T-helper 2 cell treated with Interferon-gamma antibody and Interleukin-4, amounts not matched to agents 5 μg/mL and 100 μg/mL, for 36 hours (primary cell): ENCODE measurements at places on chromosomes 1 and 21.

DNA sequence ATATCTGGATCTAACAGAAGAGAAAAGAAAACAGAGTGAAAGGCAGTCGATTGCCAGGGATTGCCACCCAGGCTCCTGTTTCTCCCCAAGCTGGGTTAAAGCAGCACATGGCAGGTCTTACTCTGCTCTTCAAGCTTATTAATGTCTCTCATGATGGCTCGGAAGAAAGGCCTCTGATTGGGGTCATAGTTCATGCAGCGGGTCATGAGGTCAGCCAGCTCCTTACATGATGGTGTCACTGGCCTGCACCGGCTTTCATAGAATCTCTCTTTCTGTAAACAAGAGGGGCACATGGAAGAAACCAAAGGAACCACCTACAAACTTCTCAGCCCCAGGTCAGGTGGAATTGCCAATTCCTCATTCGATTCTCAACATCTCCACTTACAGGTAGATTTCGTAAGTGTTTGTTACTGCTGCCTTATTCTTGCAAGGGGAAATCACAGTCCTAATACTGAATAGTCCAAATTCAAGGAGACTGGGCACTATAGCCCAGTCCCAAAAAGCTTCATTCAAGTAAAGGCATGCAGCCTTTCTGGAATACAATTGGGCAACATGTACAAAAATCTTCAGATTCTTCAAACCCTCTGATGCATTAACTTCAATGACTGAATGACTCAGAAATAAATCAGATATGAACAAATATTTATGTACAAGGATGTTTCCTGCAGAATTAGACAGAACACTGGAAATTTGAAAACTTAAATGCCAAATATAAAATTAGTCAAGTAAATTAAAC, 96.6 kb downstream of the RAVER2 start:
- no peak for DNase-seq

DNA sequence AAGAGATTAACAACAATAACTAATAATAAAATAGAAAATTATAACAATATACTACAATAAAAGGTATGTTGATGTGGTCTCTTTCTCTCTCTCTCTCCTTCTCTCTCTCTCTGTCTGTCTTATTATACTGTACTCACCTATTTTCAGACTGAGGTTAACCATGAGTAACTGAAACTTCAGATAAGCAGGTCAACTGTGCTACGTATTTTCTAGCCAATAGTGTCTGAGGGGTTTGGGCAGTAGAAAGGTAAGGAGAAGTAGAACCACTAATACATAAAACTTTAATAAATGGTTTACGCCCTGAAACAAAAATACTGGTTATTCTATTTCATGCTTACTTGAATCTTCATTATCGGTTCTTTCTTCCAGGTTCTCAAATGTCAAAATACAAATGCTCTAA, 71.0 kb upstream of the LRRC53 start:
- DNase-seq = no peak

GRCh38 chr1:206729050-206729449, 41.5 kb upstream of the IL19 start:
- DNase-seq = no peak

DNA sequence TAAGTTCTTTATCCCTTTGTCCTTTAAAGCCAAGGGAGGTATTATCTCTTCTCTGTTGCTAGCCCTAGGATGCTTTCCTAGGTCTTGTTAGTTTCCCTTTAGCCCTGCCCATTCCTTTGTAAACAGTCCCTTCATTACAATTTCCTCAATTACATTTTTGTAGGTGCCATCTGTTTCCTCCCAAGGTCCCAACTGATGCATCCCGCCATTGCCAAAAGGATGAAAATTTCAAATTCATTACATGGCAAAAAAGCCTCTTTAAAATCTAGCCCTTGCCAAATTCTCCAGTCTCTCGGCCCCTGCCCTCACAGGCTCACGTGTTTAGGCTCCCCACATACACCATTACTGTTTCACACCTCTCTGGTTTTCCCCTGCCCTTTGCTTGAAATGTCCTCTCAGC, 151.9 kb upstream of the C1orf87 start:
- no peak for DNase-seq

GRCh38 chr1:33399375-33399774, 31.5 kb downstream of the PHC2 start:
- DNase-seq = no peak

- DNase-seq = no peak
Observed at GRCh38 chr1:110774398-110774797, 98.5 kb upstream of the CD53 start.

- DNase-seq = no peak
Observed at GRCh38 chr1:14689996-14690615, 91.6 kb downstream of the KAZN start.

- no peak for DNase-seq
Observed at GRCh38 chr1:226825037-226825745, 45.2 kb upstream of the PSEN2 start.

DNA sequence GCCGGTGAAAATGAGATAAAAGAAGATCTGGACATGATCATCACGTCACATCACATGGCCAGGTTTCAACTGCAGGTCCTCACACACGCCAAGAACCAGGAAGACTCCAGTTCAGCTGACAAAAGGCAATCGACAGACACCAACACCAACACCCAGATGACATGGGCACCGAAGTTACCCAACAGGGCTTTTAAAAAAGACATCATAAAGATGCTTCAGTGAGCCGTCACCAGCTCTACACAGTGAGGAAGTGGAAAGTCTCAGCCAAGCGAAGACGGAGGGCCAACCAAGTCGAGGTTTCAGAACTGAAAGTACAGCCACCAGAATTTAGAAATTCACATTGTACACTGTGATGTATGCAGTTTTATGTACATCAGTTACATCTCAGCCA, 154.3 kb upstream of the COL6A1 start:
- no peak for DNase-seq

- DNase-seq = no peak
Observed at GRCh38 chr21:45003331-45004058, 63.7 kb downstream of the SLX9 start.

DNA sequence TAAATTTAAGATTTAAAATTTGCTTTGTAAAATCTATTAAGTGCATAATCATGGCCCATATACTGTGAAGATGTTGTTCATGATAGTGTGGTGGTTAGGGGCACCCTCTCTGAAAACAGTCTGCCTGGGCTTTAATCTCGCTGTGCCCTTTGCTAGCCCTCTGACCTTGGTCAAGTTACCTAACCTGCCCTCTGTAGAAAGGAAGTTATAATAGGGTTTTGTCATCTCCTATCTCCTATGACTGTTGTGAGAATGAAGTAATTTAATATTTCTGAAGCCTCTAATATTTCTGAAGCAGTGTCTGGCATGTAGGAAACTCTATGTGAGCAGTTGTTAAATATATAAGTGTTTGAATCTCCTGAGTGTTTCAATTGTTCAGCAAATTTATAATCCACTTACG, 116.6 kb upstream of the IVNS1ABP start:
- DNase-seq = no peak

DNA sequence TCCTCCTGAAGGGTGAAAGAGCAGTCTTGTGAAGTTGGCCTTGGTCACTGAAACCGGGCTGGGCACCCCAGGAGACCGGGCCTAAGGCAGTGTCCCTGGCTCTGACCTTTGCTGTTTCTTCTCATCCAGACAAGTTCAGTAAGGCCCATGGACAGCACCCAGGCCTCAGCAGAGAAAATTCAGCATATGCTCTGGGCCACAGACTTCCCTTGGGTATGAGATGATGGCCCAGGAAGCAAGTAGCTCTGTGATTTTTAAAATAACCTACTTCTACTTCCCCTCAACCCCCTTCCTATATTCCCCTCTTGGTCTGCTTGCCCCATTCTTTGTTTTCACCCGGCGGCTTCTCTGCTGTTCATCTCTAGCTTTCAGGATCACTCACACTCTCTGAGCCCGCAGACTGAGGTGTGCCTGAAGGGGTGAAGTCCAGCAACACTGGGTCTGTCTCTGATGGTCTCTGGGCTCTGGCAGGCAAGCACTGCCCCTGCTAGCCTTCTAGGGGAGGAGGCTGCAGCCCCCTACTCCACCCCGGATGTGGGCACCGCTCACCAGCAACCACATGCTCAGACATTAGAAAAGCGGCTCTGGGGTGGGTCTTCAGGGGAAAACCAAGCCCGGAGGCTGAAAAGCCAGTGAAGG, 2.9 kb upstream of the GPR25 start:
- DNase-seq = no peak

DNA sequence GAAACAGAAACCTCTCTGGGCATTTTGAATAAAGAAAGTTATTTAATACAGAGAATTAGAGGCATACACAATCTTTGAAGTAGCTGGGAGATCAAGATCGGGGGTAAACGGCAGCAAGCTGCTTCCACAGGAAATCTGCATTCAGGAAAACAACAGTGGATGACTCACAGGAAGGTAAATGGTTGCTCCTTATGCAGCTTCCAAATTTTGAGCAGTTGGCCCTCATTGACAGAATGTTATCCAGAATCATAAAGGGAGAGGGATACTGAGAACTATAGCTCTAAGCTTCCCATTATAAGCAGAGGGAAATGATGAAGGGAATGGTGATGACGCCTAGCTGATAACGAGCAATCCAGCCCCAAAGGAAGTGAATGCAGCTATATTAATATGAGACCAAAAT, 28.6 kb downstream of the ZMYND12 start:
- DNase-seq = no peak

- no peak for DNase-seq
Observed at GRCh38 chr1:6082430-6082971, 36.8 kb downstream of the KCNAB2 start.

- DNase-seq = peak; percentile 89
Observed at GRCh38 chr1:172638885-172639831, 19.7 kb upstream of the FASLG start.

GRCh38 chr1:236052232-236052993, 12.5 kb downstream of the NID1 start:
- DNase-seq = no peak

GRCh38 chr1:78491451-78492071, 787 bp downstream of the PTGFR start:
- DNase-seq = no peak

DNA sequence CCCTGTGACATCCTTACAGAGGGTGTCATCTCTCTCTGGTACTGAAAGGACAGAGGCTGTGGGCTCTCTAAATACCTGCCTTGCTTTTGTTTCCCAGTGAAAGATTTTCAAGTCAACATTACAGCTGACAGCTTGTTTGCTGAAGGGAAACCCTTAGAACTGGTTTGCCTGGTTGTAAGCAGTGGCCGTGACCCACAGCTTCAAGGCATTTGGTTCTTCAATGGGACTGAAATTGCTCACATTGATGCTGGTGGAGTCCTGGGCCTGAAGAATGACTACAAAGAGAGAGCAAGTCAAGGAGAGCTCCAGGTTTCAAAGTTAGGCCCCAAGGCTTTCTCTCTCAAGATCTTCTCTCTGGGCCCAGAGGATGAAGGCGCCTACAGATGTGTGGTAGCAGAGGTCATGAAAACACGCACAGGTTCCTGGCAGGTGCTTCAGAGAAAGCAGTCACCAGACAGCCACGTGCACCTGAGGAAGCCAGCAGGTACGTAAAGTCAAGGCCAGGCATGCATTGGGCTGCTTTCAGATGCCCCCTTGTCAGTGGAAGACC, 11.8 kb downstream of the CD101 start:
- no peak for DNase-seq

- no peak for DNase-seq
Observed at GRCh38 chr1:8727809-8728213, 89.6 kb downstream of the RERE start.

GRCh38 chr1:220789532-220790147, 2.9 kb downstream of the MTARC1 start:
- no peak for DNase-seq

DNA sequence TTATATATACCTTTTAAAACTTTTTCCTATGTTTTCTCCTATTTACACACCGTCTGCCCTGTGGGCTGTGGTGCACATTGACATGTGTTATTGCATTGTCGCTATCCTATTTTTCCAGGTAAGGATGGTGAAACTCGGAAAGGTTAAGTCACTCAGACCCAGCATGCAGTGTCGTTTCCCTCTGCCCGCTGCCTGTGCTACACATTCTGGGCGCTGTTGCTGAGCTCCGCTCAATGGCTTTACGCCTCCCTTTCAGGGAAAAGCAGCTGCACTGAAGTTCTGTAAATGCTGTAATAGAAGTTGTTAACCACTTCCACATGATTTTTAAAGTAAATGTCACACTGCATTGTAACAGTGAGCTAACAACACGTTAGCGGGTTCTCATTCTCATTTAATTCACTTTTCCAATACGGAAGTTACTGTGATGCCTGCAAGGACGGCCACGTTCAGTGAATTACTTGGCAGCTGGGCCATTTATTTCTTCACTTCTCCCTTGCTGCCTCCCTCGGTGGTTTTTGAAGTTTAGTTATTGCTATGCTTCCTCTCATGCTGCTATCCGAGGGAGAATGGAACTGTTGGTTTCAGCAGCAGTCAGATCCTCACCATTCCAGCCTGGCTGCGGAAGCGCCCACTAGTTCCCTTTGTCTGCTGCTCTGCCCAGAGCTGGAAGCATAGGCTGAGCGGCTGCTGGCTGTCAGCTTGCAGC, 288.7 kb downstream of the SPATA17 start:
- no peak for DNase-seq

GRCh38 chr1:15975805-15976680, at the start of gene ZBTB17:
Gene ZBTB17, minus strand, starts transcription at chr1:15976101. Its CDS starts 27,606 bp downstream, at chr1:15948495.
- peak; percentile 96 for DNase-seq

DNA sequence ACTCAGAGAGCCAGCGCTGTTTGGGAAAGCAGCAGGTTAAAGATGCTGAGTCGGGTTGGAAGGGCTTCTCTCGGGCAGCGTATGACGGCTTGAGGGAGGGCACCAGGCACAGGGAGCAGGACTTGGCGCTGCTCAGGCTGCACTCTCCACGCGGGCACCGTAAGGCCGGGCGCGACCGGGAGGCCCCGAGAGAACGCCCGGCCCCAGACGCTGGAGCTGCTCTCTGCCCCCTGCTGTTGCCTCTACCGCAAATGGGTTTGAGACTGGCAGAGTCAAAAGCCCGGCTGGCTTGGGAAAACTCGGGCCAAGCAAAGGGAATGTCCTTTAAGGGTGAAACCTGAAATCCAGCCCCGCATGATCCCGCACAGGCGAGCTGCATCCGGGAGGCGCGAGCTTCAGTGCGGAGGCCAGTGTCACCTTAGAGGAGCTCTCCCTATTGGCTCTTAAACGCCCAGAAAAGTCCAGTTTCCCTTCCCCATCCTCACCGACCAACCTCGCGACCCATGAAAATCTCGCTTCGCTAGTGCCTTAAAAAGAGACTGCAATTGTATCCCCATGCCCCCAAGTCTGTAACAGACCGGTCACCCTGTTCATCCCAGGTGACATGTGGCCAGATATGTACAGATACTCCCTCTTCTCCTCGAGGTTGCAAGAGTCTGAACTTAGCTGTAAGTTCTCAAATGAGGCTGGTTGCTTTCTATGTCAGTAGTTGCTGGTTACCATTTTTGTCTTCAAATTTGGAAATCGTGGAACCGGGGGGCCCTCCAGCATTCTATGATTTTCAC, 1.1 kb downstream of the PRRX1 start:
- no peak for DNase-seq

GRCh38 chr1:69513601-69514000, 54.1 kb upstream of the LRRC7 start:
- DNase-seq = no peak

- DNase-seq = no peak
Observed at GRCh38 chr21:38308532-38309119, 51.8 kb downstream of the KCNJ15 start.

- DNase-seq = no peak
Observed at GRCh38 chr21:38905752-38906151, 100.0 kb downstream of the ETS2 start.

- no peak for DNase-seq
Observed at GRCh38 chr1:59445040-59445439, 148.1 kb downstream of the FGGY start.
